Fibroblast of skin of left quadriceps (primary cell): ENCODE measurements at places on chromosomes 12 and 14.

GRCh38 chr12:72261885-72262284 is 10.3 kb upstream of the TRHDE start:
- DNase-seq = no peak

DNA sequence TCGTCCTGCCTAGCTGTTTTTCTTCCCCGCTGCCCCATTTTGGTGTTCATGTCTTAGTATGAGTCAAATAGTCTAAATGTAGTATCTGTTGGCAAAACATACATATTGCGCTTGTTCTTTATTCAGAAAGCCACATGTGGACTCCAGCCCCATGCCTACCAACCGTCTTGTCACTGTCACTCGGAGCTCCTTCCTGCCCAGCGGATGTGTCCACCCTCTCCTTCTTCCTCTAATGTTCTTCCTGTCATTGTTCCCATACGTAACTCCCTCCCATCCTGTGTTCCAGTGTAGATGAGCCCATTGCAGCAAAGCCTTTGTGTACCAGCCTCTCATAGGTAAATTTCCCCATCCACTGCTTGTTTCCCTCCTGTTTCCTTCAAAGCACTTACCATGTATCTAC is 120.5 kb downstream of the TMX1 start:
- no peak for DNase-seq

GRCh38 chr14:80269353-80269925 is 58.1 kb upstream of the DIO2 start:
- DNase-seq = no peak

DNA sequence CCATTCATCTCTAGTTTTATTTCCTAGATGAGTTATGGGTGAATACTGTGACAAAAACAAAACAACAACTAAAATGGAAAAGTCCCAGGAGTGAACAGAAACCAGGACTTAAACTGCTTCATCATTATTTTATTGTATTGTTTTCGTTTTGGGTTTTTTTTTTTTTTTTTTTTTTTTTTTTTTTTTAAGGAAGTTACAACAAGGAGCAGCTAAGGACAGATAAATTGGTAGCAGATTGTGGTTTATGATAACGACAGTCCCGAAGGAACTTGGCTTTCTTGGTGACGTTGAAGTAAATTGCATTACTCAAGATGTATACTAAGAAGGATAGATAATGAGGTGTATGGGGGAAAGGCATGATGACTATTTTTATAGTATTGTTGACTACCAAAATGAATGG is 866.3 kb downstream of the NRXN3 start:
- DNase-seq = no peak

DNA sequence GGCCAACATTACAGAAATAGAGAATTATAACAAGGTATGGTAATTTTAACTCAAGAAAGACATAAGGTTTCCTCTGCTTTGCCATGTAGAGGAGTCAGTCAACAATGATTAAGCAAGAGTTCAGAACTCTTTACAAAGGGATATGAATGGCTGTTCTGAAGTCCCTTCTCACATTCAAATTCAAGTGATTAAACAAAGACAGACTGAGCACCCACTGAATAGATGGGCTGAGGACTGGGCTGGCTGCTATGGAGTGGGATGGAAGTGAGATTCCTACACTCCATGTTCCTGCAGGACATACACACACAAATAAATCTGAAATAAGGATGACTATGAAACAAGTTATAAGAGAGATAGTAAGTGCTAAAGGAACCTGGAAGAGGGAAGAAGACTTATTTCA is 199.0 kb upstream of the GRIP1 start:
- no peak for DNase-seq

DNA sequence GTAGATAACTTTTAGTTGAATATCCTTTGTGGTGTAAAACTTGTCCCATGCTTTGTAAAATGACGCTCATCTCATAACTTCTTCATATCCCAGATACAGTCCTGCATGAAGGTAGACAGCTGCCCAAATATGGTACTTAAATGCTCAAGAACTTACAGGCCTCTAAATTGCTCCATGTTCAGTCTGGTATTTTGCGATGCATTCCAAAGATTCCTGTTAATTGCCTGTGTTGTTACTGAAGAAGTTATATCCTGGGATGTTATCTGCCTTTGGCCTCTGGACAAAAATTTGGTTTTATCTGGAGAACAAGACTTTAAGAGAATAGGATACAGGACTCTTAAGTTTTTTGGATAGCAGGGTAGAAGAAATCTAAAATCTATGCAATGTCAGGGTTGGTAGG is 473.0 kb downstream of the PCNX1 start:
- peak; percentile 85 for DNase-seq

- DNase-seq = peak; percentile 30
Observed at GRCh38 chr12:131803961-131804521, 24.2 kb upstream of the MMP17 start.

- DNase-seq = no peak
Observed at GRCh38 chr12:106127338-106128126, 11.2 kb downstream of the NUAK1 start.
